Thymus (tissue), 14 donors: ENCODE measurements at places on chromosomes 11 and 22. TPM values are rescaled to one million over a fixed set of nuclear protein-coding genes. Genes with fewer than 3 reads are reported as not detected.

- no peak for DNase-seq
- peaks cover 9% of the 10 kb centered on the region for H3K4me1 ChIP-seq
- H3K27me3 ChIP-seq = no peaks in the 10 kb centered on the region
- H3K27ac ChIP-seq = no peak overlapping the region
- no peaks in the 10 kb centered on the region for H3K36me3 ChIP-seq
Measured at GRCh38 chr11:13207270-13207664, 70.3 kb upstream of the BMAL1 start.

The SMIM35 gene
- total RNA-seq = 0.05 TPM

The CYP2D6 gene
- 0.42 TPM for total RNA-seq

The GAL gene
- total RNA-seq = 0.42 TPM

The MUC2 gene
- total RNA-seq = under 0.01 TPM
